ENCODE measurements at places on chromosomes 2 and 18. TPM values are rescaled to one million over a fixed set of nuclear protein-coding genes. Genes with fewer than 3 reads are reported as not detected.

CRYGD gene
- total RNA-seq: not detected

GREB1 gene
- total RNA-seq: 0.28 TPM

TRABD2A gene
- 1.4 TPM for total RNA-seq

ZSWIM2 gene
- not detected for total RNA-seq

CDH19 gene
- total RNA-seq: under 0.01 TPM

APLF gene
- total RNA-seq: 8.7 TPM

CHAC2 gene
- 11.3 TPM for total RNA-seq

ABCG8 gene
- not detected for total RNA-seq

SLC23A3 gene
- total RNA-seq: 0.68 TPM

RAPGEF4 gene
- 0.34 TPM for total RNA-seq

TLX2 gene
- not detected for total RNA-seq

ERFE gene
- total RNA-seq: 3.8 TPM

COL4A3 gene
- total RNA-seq: not detected

DPP10 gene
- total RNA-seq: not detected

LYG1 gene
- total RNA-seq: 0.78 TPM

EPB41L3 gene
- total RNA-seq: 0.68 TPM

RAB17 gene
- total RNA-seq: 1.5 TPM

EN1 gene
- total RNA-seq: not detected

LYG2 gene
- total RNA-seq: not detected

ZDBF2 gene
- total RNA-seq: 12.7 TPM

TUBA3E gene
- not detected for total RNA-seq

ABCB6 gene
- 24.3 TPM for total RNA-seq

TTC21B gene
- total RNA-seq: 20.1 TPM

LCT gene
- not detected for total RNA-seq

SP5 gene
- not detected for total RNA-seq

LPIN1 gene
- total RNA-seq: 16.1 TPM

FAM124B gene
- total RNA-seq: not detected

FAM237A gene
- total RNA-seq: not detected

SNRPD1 gene
- 30.2 TPM for total RNA-seq

MYL1 gene
- total RNA-seq: not detected

PFN4 gene
- total RNA-seq: 0.43 TPM

SNTG2 gene
- total RNA-seq: 0.14 TPM

B3GNT7 gene
- 1.3 TPM for total RNA-seq

NEB gene
- 3.3 TPM for total RNA-seq

ZBTB7C gene
- total RNA-seq: 7.0 TPM

CHPF gene
- 201 TPM for total RNA-seq

GREB1L gene
- 1.6 TPM for total RNA-seq

ALPG gene
- total RNA-seq: not detected

ABCB11 gene
- total RNA-seq: under 0.01 TPM

CCBE1 gene
- 0.28 TPM for total RNA-seq

UCN gene
- 1.0 TPM for total RNA-seq

TTR gene
- total RNA-seq: not detected

SP9 gene
- not detected for total RNA-seq

PMAIP1 gene
- total RNA-seq: 58.2 TPM

SOX11 gene
- under 0.01 TPM for total RNA-seq

ERMN gene
- not detected for total RNA-seq

CFC1 gene
- not detected for total RNA-seq
